ENCODE measurements at places on chromosomes 2 and 18.

DNA sequence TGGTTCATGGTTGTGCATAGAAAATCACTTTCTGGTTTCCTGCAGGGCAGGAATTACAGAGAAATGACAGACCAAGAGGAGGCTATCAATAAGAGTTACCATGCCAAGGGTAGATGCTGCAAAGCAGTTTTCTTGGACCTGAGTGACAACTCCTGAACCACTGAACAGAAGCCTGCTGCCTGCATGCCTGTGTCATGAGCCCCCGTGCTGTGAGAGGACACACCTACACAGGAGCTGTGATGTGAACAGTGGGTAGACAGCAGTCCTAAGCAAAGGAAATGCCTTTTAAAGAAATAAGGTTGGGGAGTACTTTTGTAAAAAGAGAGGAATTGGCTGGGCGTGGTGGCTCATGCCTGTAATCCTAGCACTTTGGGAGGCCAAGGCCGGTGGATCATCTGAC is 54.2 kb upstream of the CREB1 start:
- DNase-seq, result no peak

DNA sequence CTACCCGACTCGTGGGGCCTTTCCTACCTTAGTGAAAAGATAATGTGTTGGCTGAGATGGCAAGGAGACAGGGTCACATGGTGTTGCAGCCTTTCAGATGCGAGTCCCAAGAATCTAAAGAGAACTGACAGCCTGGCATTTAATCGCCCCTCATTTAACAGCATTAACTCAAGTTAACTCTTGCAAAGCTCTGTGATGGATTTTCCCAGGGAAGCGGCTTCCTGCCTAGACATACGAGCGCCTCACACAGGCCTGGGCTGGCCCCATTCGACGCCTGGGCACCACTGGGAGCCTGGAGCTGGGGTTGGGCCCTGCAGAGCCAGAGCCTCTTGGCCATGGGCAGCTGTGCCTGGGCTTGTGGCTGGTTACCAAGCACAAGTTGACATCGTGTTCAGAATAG is 140.8 kb downstream of the SEPTIN10 start:
- no peak for DNase-seq

DNA sequence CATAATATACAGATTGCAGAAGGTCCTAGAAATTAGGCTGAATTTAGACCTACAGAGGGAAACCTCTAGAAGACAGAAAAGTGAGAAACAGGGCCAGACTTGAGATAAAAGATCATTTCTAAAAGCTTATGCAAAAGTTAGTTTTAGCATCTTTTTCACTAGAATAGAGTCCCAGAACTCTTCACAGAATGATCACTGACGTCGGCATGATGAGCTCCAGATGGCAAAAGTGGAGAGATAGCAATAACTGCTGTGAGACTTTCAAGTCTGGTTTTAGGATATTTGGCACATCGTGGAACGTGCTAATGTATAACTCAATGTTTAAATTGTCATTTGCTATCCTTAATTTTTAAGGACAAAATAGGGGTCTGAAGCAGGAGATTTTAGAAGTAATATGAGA is 1050.7 kb upstream of the CELF4 start:
- DNase-seq, result no peak

- peak; percentile 40 for DNase-seq
Measured at GRCh38 chr18:33440060-33441043, at the start of gene CCDC178. Gene CCDC178, minus strand, starts transcription at chr18:33440721. Its CDS starts 28,633 bp downstream, at chr18:33412088.

DNA sequence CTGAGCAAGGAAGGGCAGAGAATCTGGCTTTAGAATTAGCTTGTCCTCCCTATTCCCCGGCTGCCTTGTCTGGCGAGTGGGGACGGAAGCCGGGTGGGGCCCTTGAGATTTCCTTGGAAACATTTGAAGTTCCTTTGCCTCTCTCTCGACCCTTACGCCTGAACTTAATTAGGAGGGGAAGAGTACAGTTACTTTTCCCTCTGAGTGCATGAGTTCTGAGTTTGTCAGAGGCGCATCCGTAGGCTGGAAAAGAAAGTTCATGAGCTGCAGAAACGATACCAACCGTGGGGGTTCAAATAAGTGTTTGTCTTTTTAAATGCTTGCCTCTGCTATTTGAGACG is 468 bp downstream of the PIKFYVE start:
- DNase-seq, result peak; percentile 35

- no peak for DNase-seq
Measured at GRCh38 chr2:64711252-64711800, 57.6 kb upstream of the SERTAD2 start.

- no peak for DNase-seq
Measured at GRCh38 chr2:143575340-143575739, 446.1 kb downstream of the ARHGAP15 start.

DNA sequence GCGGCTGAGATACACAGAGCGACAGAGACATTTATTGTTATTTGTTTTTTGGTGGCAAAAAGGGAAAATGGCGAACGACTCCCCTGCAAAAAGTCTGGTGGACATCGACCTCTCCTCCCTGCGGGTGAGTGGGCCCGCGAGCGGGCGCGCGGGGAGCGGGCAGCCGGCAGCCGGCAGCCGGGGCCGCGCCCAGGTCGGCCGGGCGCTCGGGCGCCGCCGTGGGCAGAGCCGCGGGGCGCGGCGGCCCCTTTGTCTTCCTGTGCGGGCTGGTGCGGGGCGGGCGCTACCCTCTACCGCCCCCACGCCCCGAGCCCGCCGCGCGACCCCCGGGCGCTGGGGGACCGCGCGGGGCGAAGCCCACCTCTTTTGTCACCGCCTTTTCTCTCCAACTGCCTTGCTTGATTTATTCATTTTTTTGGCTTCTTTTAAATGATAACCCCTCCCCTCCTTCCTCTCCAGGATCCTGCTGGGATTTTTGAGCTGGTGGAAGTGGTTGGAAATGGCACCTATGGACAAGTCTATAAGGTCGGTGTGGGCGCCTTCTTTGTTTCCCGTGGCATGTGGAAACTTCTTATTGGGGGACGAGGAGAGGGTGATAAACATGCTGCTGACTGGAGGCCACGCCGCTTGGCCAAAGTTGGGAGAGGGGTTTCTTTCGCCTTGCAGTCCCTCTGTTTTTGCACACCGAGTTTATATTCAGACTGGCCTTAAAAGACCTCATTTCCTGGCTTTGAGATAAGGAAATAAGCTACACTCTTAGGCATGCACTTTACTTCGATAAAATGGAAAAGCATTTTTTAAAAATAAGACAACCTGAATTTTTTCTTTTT is 722 bp downstream of the MAP4K4 start:
- DNase-seq, result no peak

DNA sequence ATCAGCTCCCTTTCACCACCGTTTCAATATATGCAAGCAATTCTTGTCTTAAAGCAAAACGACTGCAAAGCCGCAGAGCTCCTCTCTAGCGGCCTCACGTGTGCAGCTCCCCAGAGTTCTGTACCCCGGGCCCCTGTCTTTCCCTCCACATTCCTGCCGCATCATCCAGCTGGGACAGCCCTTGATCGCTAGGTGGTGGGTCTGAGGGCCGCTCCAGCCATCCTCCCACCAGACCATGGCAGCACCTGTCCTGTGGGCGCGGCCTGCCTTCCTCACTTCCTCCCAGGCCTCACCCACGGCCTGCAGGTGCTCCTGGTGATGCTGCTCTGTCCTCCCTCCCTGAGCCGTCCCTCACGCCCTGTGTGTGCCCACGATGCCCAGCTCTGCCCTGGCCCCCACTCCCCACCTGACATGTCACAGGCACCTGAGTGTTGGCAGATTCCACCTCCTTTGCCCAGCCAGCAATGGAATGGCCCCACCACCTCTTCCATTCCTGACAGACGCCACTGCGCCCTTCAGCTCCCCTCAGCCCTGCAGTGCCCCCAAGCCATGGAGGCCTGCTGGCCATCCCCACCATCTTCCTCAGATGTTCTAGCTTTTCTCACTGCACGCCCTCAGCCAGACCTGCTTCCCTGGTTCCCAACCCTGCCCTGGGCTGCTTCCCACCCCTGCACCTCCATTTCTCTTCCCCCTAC is 15.3 kb upstream of the ALLC start:
- no peak for DNase-seq

GRCh38 chr2:98412751-98413458 is 31.8 kb upstream of the INPP4A start:
- peak; percentile 60 for DNase-seq

GRCh38 chr2:24833821-24834732 is 40.9 kb downstream of the CENPO start:
- DNase-seq, result no peak

DNA sequence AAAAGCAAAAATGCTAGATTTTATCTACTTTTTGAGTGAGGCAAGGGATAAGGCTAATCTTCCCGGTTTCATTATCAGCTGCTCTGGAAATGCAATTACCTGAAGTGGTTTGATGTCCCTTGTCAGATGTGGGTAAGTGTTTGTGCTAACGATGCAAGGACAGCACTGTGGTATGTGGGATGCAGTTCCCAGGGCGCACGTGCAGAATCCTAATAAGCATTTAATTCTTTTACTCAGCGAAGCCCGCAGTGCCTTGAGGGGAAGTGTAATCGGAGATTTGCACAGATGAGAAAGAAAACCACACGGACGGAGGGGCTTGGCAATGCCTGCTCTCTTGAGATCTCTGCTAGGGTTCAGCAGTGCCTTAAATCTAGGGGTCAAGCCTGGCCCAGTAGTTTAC is 108.5 kb upstream of the LYPD6 start:
- no peak for DNase-seq

DNA sequence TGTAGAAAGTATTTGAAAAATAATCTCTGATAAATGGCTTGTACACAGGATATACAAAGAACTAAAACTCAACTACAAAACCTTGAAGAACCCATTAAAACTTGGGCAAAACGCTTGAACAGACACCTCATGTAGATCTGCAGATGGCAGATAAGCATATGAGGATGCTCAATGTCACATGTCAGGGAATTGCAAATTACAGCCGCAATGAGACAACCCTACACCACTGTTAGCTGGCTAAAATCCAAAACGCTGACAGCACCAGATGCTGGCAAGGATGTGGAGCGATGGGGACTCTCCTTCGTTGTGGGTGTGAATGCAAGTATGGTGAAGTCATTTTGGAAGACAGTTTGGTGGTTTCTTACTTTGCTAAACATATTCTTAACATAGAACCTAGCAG is 53.7 kb downstream of the SNTG2 start:
- no peak for DNase-seq

- no peak for DNase-seq
Measured at GRCh38 chr2:24785671-24786321, 7.4 kb downstream of the PTRHD1 start.

DNA sequence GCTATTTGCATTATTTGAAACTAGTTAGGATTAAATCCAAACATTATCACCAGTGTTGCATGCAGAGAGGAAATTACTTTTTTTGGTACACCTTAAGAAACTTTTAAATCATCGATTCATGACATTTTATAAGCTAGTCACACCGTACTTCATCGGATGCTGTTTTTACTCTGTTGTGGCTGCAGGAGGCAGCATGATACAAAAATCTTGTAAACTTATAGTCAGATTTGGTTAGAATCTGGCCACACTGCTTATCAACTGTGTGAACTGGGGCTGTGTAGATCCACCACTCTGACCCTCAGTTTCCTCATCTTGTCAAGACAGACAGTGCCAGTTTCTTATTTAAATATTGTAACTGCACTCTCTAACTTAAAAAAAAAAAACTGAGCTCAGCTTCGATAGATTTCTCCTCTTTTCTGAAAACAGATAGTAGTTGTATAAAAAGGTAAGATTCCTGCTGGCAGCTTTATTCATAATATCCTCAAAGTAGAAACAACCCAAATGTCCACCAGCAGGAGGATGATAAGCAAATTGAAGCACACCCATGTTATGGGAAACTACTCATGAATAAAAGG is 77.8 kb downstream of the RAPGEF4 start:
- DNase-seq, result no peak

DNA sequence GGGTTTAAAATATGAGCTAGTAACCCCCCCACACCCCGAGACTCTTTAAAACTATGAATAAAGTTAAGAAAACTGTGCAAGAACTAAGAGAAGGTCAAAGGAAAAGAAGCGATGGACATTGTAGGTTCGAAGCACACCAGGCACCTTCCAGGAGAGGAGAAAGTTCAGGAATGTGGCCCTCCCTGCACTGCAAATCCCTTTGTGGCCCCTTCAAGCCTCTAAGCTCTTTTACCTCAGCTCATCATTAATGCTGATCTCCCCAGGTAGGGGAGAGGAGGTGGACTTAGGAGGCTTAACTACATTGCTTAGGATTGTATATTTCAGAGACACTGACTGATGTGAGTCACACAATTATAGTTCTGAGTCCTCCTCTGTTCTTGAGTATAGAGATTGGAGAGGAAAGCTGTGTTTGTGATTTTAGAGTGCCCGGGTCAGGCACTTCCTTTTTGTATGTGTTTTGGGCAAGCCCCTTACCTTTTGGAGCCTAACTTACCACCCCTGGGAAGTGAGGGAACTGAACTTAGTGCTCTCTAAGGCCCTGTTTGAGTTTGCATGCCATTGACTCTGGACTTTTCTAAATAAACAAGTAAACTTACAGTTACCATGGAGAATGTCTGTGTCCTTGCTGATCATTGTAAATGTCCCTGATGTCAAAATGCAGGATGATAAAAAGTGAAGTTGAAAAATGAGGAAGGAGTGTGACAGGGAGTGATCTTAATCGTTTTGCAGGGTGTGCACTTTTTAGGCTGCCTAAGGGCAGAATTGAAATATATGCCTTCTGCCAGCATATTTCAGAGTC is 140.8 kb upstream of the ZEB2 start:
- no peak for DNase-seq

GRCh38 chr2:22990246-22990645 is 394.7 kb upstream of the KLHL29 start:
- DNase-seq, result no peak

DNA sequence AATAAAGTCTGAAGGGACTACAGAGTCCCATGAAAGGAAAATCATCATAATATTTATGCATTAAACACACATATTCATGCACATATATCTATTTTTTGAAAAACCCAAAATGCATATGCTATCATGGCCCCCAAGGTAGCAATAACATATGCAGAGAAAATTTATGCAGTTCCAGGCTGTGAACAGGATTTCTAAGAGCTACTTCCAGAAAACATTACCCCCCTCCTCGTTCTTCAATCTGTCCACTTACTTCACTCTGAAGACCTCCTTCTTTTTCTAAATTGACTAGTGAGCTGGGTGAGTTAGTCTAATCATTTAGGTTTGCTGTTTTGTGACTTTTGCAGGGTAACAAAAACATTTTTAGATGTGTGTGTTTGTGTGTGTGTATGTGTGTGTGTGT is 376.4 kb upstream of the ZEB2 start:
- DNase-seq, result no peak

GRCh38 chr2:132550946-132551345 is 119.1 kb downstream of the LYPD1 start:
- no peak for DNase-seq

DNA sequence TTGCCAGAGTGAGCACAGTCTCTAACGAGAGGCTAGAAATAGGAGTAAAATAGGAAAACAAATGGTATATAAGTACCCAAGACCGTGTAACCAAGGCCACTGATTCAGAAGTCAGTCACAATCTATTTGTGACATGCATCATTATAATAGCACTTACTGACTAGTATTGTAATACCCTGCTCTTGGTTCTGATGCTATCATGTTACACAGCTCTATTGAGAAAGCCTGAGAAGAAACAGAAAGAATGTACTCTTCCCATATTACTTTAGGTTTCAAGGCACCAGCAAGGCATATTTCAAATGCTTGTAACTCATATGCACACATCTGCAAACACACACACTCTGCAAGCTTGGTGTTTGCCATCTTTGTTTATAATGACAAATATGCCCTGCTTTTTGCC is 746.4 kb downstream of the SLC4A3 start:
- no peak for DNase-seq

- DNase-seq, result no peak
Measured at GRCh38 chr2:174263997-174264396, 15.7 kb upstream of the OLA1 start.
